ENCODE measurements at places on chromosomes 13 and 19.

DNA sequence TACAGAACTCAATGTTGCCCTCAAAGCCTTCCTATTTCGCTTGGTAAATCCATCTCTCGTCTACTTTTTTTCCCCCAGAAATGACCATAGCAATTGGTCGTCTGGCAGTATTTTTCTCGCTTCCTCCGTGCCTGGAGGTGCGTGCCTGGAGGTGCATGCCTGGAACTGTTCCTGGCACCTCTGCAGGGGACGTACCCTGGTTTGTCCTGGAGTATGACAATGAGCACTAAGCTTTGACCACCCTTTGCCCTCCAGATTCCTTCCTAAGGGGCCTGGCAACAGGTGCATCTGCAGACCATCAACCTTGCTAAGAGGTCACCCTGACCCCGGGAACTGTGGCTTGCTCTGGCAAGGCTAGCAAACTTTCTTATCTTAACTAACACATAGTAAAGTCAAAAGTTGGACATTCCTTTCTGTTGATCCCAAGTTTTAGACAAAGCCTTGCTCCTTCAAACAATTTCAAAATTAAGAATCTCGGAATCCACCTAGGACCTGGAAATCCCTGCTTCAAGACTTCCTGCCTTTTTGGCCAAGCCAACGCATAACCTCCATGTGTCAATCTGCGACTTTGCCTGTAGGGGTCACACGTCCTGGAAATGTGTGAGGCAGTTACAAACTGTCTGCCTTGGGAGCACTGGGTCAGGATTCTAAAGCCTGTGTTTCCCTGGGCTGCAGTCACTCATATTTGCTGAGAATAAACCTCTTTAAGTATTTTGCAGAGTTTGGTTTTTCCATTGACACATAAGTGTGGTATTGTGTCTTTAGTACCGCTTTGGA lies 28.8 kb upstream of the TUBGCP3 start:
- DNase-seq = no peak

DNA sequence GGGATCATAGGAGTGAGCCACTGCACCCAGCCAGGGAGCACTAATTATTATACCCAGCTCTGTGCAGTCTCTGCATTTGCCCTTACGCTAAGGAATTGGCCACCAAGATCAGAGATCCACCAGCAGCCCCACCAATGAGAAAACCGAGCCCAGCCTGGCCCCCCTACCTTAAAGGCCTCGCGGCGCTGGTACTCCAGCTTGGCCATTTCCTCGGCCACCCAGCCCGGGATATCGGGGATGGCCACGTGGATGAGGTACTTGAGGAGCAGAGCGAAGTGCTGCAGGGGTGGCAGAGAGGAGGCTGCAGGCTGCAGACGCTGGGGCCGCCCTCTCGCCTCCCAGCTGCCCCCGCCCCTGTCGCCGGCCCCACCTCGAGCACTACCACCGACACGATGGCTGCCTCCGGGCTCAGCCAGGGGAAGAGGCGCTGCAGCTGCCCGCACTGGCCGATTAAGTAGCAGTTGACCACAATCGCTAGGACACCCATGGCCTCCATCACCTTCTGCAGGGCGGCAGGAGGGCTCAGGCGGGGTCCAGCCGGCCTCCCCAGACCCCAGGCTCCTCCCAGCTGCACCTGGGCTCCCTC lies 7.5 kb downstream of the ANO8 start:
- no peak for DNase-seq

DNA sequence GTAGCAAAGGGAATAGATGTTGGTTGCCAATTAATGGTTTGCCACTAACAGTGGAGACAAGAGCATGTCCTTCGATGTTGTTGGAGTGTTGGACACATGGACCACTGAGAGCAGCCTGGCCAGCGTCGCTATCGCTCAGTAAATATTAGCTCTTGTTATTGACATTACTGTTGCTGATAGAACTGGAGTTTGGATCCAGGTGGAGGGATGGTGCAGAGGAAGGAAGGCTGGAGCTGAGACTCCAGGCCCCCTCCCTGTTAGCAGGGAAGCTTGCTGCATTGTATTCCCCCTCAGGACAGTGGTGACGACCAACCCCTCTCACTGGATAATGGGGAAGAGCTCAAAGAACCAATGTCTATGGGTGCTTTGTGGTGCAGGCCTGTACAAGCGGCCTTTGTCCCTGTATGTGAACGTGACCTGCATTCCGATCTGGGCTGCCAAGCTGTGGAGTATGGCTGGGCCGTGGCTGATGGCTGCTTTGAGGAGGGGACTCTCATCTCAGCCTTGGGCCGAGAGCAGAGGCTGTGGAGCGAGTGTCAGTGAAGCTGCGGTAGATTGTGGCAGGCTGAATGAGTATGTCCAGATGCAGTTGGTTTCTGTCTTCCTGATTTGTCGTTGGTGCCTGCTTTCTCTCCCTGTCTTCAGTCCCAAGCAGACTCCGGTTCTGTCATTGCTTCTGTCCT lies 7.0 kb downstream of the CLASRP start:
- no peak for DNase-seq

GRCh38 chr13:69487576-69487975 lies 620.0 kb upstream of the ATXN8OS start:
- no peak for DNase-seq

- DNase-seq = no peak
Observed at GRCh38 chr19:19477705-19478383, 37.5 kb downstream of the TSSK6 start.

- DNase-seq = no peak
Observed at GRCh38 chr13:25932365-25932764, 119.5 kb downstream of the SHISA2 start.

DNA sequence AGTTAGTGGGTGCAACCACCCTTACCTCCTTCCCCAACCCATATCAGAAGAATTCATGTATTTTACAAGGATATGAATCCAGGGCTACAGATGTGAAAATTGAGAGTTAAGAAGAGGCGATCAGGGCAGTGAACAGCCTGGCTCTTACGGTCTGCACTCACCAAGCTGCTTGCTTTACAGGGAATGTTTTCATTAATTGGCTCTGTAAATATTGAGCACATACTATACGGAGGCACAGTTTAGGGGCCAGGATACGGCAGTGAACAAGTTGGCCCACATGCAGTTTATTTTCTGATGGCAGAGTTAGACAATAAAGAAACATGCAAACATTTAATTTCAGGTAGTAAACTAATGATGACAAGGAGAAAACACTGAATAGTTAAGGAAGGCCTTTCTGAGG lies 6.4 kb downstream of the POLR1D start:
- DNase-seq = no peak

DNA sequence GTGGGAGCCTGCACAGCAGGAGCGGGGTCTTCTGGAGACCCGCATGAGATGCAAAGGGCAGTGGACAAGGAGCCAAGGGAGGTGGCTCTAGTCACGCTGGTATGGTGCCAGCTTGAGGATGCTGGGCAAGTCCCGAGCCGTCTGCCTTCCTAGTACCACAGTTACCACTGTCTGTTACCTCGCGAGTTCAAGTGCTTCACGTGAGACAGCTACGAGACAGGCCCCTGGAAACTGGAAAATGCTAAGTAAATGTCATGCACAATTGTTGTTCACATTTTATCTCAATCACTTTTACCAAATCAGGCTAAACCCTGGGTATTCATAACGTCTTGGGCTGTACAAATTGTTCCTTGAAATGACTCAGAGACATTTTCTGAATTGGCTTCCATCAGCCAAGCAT lies 155.7 kb downstream of the TNFRSF19 start:
- DNase-seq = no peak

DNA sequence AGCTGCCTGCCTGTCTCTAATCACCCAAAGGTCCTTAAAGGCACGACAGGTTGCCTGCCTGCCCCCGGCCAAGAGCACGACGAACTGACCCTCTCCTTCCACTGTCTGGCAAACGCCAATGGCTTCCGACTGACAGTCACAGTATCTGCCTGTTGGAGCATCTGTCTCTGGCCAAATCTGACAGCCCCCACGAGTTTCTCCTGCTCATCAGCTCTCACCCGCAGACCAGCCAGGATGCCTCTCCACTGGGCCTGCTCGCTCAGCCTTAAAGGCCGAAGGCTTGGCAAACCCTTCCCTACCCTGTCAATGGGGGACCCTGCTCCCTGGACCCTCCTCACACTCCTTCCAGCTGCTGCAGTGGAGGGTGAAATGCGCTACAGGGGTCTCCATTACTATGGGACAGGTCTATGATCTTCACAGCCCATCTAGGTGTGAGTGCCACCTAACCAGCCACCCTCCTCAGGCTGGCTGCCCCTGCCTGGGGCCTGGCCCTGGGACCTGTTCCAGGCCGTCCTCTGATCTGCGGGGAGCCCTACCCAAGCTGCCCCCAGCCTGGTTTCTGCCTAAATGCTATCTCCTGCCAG lies 932 bp downstream of the FAM83E start:
- DNase-seq = peak; percentile 76

- no peak for DNase-seq
Observed at GRCh38 chr19:14116525-14116917, 1.0 kb downstream of the PRKACA start.
